Pancreas (tissue), 10 donors: ENCODE measurements at places on chromosomes 2 and 18. TPM values are rescaled to one million over a fixed set of nuclear protein-coding genes. Genes with fewer than 3 reads are reported as not detected.

DNA sequence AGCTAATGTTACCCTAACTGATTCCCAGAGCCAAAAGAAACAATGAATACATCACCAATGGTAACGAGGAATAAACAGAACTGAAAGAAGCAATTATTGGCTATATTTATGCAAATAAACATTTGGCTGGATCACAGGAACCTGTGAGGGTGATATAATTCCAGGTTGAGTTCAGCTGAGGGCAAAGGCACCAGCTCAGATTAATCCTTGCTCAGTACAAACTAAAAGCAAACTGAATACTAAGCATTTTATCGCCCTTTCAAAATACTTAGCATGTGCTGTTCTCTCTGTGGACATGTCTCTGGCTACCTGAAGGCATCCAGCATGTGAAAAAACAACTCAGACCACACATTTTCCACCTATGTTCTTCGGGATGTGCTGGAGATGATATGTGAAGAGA, 791.7 kb downstream of the METTL4 start:
- H3K27ac ChIP-seq = no peak overlapping the region
- no peaks in the 10 kb centered on the region for H3K36me3 ChIP-seq
- no peaks in the 10 kb centered on the region for H3K4me1 ChIP-seq
- no peak for DNase-seq
- H3K27me3 ChIP-seq = no peaks in the 10 kb centered on the region

DNA sequence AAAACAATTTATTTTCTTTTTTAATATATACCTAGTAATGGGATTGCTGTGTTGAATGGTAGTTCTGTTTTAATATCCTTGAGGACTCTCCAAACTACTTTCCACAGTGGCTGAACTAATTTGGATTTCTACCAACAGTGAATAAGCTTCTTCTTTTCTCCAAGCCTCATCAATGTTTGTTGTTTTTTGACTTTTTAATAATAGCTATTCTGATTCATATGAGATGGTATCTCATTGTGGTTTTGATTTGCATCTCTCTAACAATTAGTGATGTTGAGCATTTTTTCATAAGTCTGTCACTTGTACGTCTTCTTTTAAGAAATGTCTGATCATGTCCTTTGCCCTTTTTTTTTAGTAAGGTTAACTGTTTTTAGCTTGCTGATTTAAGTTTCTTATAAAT, 863.3 kb downstream of the CNTNAP5 start:
- no peaks in the 10 kb centered on the region for H3K27me3 ChIP-seq
- no peak overlapping the region for H3K4me3 ChIP-seq
- DNase-seq = no peak
- no peaks in the 10 kb centered on the region for H3K36me3 ChIP-seq
- no peak overlapping the region for H3K27ac ChIP-seq

DNA sequence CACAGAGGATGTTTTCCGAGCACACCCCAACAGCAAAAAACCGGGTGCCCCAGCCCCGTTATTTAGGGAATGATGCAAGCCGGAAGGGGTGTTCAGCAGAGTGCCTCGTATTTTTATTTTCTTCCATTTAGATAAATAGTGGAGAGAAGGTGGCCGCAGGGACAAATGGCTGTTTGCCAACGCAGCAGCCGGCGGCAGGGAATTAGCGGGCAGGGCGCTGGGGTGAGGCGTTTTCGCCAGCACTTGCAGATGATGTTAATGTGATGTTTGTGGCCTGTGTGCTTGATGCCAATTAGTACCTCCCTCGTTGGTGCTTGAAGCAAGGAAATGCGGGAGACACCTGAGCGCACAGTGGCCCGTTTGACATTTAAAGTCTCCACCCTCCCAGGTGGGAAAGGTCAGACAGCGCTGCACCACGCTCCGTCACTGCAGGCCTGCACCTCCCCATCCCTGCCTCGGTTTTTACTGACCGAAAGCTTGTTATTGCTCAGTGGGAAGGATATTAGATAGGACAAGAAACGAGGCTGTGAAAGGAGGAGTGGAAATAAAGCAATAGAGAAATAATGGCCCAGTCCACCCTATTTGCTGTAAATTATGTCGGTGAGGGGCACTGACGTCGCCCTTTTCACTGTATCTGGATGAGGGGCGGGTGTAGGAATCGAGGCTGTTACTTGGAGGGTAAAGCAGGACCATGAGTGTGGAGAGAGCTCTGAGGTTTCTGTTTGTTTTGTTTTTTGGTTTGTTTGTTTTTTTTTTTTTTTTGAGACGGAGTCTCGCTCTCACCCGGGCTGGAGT, 39.1 kb downstream of the NFATC1 start:
- H3K4me3 ChIP-seq = no peak overlapping the region
- no peaks in the 10 kb centered on the region for H3K36me3 ChIP-seq
- H3K4me1 ChIP-seq = no peaks in the 10 kb centered on the region
- H3K27ac ChIP-seq = no peak overlapping the region
- no peaks in the 10 kb centered on the region for H3K27me3 ChIP-seq

DNA sequence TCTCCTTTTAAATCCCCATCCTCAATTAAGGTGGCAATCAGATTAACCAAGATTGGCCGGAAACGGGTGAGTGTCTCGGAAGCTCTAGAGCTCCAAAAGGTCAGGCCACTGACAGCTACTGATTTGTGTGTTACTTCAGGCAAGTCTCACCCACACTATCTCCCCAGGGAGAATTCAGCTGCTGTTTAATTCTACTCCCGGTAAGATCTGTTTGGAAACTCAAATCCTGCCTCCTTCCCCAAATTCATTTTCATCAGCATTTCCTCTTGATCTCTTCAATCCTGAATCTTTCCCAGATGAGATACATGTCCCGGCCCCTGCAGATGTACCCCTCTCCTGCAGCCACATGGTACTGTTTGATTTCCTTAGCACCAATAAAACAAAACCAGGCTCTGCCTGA, 34.9 kb downstream of the EFR3B start:
- no peak overlapping the region for H3K27ac ChIP-seq
- H3K27me3 ChIP-seq = no peaks in the 10 kb centered on the region
- H3K4me3 ChIP-seq = no peak overlapping the region
- no peaks in the 10 kb centered on the region for H3K36me3 ChIP-seq

- H3K4me3 ChIP-seq = no peak overlapping the region
- peak overlapping the region; percentile 4 for H3K27ac ChIP-seq
- H3K27me3 ChIP-seq = no peaks in the 10 kb centered on the region
- H3K4me1 ChIP-seq = no peaks in the 10 kb centered on the region
- H3K36me3 ChIP-seq = no peaks in the 10 kb centered on the region
These were observed 166.2 kb downstream of the TCF4 start for GRCh38 chr18:55421615-55422419.

DNA sequence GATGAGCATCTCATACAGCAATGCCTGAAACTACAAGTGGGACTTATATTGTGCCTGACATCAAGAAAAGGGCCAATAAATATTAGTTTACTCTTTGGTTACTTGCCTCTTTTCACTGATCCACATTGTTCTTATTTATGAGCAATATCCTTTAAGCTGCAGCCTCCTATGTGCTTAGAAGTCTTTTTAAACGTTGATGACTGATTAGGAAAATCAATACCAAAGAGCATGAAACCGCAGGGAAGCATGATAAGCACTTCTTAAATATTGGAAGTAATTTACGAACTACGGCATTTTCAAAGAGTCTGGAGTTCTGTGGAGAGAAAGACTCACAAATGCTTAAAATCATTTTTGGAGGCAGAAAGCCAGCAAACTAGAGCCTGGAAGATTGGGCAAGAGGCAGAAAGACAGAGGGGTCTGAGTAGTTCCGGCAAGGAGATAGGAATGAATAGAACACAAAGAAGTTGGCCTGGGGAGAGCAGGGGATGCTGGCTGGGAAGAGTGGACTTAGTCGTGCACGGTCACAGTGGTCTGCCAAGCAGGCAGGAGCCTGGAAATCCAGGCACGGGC, 122.6 kb upstream of the NOSTRIN start:
- no peaks in the 10 kb centered on the region for H3K4me1 ChIP-seq
- no peak overlapping the region for H3K4me3 ChIP-seq
- DNase-seq = no peak

UCN gene
- 2.7 TPM for polyA plus RNA-seq

- no peak for DNase-seq
- no peak overlapping the region for H3K27ac ChIP-seq
- no peaks in the 10 kb centered on the region for H3K27me3 ChIP-seq
- H3K4me3 ChIP-seq = no peak overlapping the region
- H3K36me3 ChIP-seq = peaks cover 32% of the 10 kb centered on the region
- H3K4me1 ChIP-seq = no peaks in the 10 kb centered on the region
These were observed 24.7 kb downstream of the COPS7B start for GRCh38 chr2:231810905-231811304.

DNA sequence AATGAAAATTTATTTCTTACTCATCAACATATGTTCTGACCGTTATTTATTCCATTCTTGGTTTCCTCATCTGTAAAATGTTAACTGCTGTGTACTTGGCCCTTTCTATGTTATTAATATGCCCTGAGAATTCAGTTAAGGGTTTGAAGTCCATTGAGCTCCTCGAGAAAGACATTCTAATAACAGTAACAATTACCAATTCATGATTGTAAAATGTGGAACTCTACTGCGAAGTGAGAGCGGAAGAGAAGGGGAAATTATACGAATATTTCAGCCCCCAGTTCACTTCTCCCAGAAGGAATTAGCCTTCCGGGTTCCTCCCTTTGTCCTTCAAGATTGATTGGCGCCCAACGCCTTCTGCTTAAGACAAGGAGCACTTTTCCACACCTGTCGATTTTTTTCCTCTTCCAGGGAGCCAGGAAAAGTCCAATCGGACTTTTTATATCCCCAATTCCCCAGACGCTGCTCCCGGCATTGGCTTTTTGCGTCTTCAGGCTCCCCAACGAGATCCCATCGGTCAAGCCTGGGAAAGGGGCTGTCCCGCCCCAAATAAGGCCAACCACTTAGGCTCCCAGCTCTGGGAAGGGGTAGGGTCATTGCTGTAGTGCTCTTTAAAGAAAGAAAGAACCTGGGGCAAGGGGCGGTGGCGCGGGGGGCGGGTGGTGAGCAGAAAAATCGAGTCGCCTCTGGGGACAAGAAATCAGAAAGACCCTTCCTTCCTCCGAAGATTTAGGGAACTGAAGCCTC, 1.6 kb downstream of the DSC2 start:
- H3K4me3 ChIP-seq = peak overlapping the region; percentile 65
- peak overlapping the region; percentile 81 for H3K27ac ChIP-seq
- DNase-seq = peak; percentile 31

SLC23A3 gene
- 3.0 TPM for polyA plus RNA-seq

DNA sequence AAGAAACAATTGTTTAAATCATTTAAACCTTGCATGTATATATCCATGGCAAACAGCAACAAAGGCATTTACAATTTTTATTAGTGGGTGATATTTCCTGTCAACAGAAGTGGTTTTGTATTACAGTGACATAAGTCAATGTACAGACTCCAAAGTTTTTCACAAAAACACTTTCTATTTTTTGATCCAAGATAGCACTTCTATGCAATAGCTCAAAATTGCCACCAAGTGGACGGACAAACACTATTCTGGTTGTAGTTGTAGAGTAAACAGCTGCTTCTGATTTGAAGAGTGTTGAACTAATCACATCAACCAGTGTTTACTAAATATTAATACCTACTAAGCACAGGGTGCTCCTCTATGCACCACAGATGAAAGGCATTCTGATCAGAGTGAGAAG, 421.4 kb downstream of the NCKAP5 start:
- H3K27me3 ChIP-seq = no peaks in the 10 kb centered on the region
- no peak for DNase-seq
- H3K27ac ChIP-seq = no peak overlapping the region
- no peaks in the 10 kb centered on the region for H3K4me1 ChIP-seq
- H3K36me3 ChIP-seq = no peaks in the 10 kb centered on the region

DNA sequence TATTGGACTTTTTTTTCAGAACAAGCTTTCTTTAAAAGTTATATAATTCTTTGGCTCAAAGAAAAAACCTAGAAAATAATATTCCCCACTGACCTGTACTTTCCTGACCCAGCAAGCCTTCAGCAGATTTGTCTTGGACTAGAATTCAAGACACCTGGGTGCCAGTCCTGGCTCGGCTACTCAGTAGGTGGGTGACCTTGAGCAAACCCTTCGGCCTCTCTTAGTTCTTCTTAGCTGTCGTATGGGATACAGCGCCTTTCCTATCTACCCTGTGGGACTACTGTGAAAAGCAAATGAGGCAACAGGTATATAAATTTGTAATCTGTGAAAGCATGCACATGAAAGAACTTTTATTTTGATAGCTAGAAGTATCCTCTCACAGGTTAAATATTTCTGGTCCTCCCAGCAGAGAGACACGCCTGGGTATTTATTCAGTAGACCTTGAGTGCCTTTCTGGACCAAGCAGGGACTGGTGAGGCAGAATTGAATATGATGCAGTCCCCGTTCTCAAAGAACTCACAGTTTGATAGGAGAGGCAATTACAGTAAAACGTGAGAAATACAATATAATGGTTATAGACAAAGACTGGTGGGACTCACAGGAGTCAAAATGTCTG, 69.4 kb upstream of the EPAS1 start:
- H3K4me3 ChIP-seq = no peak overlapping the region
- no peak overlapping the region for H3K27ac ChIP-seq
- no peaks in the 10 kb centered on the region for H3K4me1 ChIP-seq
- H3K36me3 ChIP-seq = no peaks in the 10 kb centered on the region
- DNase-seq = no peak
- no peaks in the 10 kb centered on the region for H3K27me3 ChIP-seq

DNA sequence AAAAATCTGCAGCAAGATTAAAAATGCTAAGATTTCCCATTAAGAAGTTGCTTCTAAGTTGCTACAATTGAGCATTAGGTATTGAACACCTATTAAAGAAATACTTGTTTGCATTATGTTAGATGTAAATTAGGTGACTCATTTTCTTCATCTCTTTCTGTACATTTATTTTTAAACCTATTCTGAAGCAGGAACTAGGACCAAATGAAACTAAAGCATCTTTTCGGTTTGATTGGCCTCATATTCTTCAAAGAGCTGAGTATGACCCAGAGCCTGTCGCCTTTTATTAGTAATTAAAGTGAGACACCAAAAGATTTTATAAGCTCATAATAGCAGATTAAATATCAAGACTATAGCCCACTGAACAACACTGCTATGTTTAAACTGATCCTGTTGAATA, 83.4 kb upstream of the ZEB2 start:
- H3K4me1 ChIP-seq = no peaks in the 10 kb centered on the region
- H3K4me3 ChIP-seq = no peak overlapping the region
- H3K36me3 ChIP-seq = no peaks in the 10 kb centered on the region
- H3K27me3 ChIP-seq = no peaks in the 10 kb centered on the region
- no peak overlapping the region for H3K27ac ChIP-seq

- no peak overlapping the region for H3K4me3 ChIP-seq
- no peaks in the 10 kb centered on the region for H3K36me3 ChIP-seq
- no peak for DNase-seq
- H3K4me1 ChIP-seq = no peaks in the 10 kb centered on the region
- no peak overlapping the region for H3K27ac ChIP-seq
- H3K27me3 ChIP-seq = no peaks in the 10 kb centered on the region
These were observed 120.4 kb downstream of the ACKR3 start for GRCh38 chr2:236689981-236690380.

DNA sequence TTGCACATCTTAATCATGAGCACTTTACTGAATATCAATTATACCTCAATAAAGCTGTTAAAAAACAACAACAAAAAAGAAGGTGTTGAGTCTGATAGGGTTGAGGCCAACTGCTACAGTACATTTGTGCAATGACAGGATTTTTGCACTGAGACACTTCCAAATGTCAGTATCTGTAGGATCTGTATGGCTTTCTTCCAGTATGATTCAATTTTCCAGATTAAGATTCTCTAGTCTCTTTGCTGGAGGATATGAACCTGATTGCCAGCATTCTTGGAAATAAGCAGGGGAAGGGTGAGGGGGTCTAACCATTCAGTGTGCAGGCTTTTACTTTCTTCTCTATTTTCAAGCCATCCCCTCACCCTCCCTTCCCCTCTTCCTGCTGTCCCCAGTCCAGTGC, 85.1 kb downstream of the SEMA4F start:
- H3K36me3 ChIP-seq = no peaks in the 10 kb centered on the region
- H3K4me3 ChIP-seq = no peak overlapping the region
- no peaks in the 10 kb centered on the region for H3K27me3 ChIP-seq
- no peak overlapping the region for H3K27ac ChIP-seq
- no peak for DNase-seq

SERPINB12 gene
- polyA plus RNA-seq = not detected

GNAL gene
- 0.70 TPM for polyA plus RNA-seq
